ENCODE measurements at places on chromosomes 12 and 14.

- DNase-seq: no peak
Observed at GRCh38 chr12:81176796-81177195, 98.9 kb downstream of the ACSS3 start.

DNA sequence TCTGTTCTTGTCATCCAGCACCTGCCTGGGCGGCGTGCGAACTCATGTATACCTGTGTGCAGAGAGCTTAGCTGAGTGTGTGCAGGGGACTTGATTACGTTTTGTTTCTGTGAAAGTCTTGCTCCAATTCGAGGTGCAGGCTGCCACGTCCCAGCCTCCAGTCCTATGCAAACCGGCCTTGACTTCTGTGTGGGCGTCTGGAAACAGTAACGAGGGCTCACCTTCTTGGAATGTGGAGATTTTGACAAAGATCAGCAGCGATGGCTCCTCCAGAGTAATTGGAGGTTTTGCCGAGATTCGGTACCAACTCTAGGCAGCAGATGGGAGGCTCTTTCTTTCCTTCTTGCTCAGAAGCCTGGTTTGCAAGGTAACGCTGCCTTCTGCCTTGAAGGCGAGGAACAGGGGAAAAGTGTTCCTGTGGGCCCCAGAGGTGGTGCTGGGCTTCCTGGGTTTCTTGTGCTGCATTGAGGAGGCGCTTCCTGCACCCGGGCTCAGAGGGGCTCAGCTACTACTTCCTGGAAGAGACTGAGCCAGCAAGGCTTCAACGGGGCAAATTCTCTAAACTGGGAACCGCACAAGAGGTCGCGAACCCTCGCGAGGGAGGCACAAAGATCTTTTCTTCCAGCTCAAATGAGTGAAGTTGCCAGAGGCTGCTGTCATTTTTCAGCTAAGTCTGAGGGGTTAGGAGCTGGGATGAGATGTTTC, 249.0 kb downstream of the AACS start:
- no peak for DNase-seq

DNA sequence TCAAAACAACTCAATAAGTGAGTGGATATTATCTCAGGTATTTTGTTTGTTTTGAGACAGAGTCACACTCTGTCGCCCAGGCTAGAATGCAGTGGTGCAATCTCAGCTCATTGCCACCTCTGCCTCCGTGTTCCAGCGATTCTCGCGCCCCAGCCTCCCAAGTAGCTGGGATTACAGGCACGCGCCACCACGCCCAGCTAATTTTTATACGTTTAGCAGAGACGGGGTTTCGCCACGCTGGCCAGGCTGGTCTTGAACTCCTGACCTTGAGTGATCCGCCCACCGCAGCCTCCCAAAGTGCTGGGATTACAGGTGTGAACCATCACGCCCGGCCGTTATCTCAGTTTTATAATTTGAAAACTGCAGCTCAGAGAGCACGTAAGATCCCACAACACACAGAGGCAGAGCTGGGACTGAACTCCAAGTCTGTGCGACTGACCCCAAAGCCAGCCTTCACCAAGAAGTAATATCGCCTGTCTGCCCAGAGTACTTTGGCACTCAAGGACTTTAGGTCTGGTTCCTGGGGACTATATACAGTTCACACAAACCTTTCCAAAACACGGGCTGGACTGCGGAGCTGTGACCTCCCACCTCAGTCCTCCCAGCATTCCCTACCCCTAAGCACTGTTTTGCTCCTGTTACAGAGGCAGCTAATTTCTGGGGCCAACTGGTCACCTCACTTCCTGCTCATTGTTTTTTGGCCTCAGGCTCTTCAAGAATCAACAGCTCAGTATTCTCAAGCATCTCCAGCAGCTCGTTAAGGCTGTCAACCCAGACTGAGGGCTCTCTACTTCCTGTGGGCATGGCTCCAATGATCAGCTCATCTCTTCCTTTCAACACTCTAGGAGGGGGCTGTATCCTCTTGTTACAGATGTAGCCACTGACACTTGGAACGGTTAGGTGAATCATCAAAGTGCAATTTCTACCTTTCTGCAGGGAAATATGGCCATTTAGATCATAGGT, 22.5 kb downstream of the TESC start:
- DNase-seq: no peak

DNA sequence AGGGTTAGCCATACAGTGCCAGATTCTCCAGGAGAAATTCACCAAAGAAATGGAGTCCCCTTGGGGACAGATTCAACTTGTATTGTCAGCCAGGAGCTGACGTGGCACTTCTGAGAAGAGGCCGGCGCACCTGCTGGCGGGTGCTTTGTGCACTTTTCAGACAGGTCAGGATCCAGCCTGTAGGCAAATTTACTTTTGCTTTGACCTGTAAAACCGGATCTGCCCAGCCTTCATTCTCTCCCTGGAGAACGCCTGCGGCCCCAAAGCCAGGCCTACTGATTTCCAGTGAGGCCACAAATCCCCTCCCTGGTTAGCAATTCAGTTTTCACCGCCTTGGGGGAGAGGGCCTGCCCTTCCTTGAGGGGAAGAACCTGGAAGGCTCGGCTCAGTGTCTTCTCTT, 17.4 kb downstream of the P2RX4 start:
- no peak for DNase-seq

DNA sequence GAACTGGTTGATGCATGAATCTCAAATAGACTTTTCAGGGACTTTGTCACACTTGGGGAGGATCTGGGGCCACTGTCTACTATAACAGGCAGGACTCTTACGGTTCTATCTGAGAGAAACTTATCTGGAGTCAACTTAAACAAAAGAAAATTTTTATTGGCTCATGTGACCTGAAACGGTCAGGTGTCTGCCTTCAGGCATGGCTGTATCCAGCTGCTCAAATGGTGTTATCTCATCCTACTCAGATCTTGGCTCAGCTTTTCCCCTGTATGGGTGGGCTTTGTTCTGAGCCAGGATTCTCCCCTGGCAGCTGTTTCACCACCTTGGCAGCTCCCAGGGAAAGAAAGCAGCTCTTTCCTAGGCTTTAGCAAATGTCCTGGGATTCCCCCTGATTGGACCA, 183.2 kb upstream of the MYL2 start:
- DNase-seq: no peak

DNA sequence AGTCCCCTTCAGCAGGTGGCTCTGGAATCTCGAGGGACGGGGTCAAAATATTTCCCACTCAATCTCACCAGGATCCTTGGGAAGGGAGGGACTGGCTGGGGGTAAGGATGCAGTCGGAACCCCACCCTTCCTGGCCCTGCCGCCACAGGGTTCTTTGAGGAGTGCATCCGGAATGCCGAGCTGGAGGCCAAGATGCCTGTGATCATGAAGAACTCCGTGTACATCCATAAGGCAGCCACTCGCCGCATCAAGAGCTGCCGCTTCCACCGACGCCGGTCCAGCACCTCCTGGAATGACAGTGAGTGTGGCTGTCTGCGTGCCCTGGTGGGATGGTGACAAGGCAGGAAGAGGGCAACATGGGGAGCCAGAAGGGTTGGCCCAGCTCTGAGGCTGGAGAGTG, 43.1 kb downstream of the PLEKHD1 start:
- DNase-seq: no peak

GRCh38 chr12:22531205-22531604, 13.1 kb downstream of the C2CD5 start:
- DNase-seq: no peak

- no peak for DNase-seq
Observed at GRCh38 chr12:56490360-56490759, 2.4 kb upstream of the GLS2 start.

DNA sequence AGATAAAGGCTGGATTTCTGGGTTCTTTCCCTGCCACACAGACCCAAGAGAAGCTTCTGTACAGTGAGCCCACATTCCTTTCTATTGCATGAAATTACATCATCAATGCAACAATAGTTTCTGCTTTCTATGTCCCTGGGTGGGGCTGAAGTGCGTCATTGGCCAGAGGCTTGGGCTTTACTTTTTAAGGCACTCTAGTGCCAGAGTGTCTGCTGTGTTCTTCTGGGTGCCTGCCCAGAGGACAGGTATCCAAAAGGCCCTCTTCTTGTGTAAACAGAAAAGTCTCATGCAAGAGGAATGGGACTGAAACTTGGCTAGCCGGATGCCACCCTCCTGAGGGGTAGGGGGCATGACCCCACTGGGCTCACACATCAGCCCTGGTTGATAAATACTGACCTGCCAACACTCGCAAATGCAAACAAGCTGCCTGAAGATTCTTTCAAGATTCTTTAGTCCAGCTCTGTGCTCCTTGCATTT, 5.9 kb downstream of the KRT86 start:
- DNase-seq: no peak

DNA sequence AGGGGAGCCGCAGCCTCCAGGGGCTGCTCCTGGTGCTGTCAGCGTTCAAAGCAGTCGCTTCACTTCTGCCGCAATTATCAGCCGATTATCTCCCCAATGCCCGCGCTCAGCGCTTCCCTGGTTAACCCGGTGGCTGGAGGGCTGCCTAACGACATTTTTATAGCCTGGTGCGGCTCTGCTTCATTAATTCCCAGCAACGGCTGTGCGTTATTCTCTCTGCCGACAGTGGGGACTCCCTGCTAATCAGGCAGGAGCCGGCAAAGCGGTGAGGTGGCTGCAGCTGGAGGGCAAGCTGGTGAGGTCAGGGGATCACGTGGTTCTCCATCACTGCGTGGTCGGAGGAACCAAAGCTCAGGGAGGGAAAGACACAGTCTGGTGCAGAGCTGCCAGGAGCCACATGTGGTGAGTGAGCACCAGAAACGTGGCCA, 62.9 kb downstream of the GLRX5 start:
- DNase-seq: no peak

- no peak for DNase-seq
Observed at GRCh38 chr14:98077176-98077575, 1194.8 kb downstream of the BCL11B start.

DNA sequence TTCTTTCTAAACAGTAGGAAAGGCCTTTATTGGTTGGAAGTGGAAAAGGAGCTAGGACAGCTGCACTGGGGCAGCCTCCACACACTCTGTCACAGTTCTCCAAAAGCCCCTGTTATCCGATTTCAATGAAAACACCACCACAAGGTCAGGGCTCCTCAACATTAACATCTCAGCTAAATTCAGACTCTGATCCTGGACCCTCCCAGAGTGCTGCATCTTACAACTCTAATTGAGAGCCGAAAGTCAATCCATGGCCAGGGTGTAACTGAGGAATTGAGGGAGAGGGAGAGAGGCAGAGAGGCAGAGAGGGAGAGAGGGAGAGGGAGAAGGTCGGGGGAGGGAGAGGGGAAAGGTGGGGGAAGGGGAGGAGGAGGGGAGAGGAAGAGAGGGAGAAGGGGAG, 32.1 kb downstream of the DICER1 start:
- DNase-seq: no peak

DNA sequence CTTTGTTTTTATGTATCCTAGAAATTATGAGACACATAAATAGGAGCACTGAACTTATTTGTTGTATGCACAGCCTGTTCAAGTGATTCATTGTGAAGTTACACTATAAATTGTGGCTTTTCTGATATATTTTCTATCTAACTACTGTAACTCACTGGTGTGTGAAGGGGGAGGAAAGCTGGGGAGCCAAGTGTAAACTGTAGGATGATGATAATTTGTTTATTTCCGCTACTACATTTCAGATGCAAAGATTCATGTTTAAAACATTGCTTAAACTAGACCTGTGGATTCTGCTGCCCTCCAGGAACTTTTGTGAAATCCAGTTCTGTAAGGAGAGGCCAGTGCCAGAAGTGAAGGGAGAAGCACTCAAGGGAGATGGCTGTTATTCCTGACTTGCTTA, 3.3 kb downstream of the TMTC2 start:
- no peak for DNase-seq

DNA sequence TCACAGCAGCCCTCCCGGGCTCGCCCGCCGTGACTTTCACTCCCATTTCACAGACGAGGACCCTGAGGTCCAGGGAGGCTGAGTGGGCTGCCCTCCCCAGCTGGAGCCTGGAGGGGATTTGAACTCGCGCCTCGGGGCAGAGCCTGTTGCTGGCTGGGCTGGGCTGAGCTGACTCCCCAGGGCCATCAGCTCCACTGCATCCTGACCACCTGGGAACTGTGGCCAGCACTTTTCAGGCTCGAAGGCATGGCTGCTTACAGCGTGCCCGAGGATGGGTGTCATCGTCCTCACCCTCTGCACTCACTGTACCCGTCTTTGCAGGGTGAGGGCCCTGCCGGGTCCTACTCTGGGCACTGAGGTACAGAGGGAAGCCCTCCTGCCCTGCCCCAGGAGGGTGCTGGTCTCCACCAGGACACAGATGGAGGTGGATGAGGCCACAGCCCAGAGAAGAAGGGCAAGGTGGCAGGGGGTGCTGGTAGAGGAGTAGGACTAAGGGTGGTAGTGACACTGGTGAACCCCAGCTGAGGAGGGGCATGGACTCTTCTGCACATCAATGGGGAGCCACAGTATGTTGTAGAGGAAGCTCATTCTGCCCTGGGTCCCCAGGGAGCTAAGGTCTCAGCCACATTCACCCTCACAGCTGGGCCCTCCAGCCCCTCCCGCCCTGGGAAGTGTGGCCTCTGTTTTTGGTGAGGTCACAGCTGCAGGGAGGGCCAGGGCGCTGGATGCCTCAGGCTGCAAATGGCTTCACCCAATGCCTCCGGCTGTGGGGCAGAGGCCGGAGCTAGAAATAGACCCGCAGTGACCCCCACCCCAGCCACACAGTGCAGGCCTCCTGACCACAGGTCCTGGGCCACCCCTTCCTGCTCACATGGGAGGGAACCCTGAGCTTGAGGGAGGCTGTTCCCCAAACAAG, 365.1 kb upstream of the SFSWAP start:
- no peak for DNase-seq

GRCh38 chr12:105041186-105041585, 43.1 kb downstream of the ALDH1L2 start:
- DNase-seq: no peak

DNA sequence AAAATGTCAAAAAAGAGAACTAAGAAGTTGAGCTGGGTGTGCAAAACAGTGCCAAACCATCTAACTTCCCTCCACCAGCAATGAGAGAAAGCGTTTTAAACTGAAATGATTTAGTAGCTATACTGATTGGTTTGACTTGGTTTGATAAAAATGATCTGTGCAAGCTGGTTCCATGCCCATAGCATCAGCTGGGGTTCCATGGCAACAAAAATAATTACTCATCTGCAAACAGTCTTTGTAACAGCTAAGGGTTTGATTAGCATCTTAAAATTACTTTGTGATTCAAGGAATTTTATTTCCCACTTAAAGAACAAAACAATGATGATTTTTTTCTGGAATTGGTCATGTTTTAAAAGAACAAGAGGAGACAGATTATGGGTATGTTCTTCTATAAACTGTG, 15.0 kb upstream of the BICD1 start:
- DNase-seq: no peak

DNA sequence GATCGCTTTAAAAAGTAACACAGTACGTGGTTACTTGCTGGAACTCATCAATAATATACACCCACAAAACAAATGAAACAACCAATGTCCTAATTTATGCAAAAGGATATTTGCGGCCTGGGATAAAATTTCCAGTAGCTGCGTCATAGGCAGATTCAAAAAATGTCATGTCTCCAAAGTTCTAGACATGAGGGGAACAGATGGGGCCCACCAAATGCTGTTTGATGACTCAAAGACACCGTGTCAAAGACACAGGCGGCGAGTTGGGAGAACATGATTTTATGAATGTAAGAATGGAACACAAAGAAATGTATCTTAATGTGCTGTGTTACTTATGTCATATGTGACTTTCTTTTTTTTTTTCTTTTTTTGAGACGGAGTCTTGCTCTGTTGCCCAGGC, 34.3 kb upstream of the NCOR2 start:
- DNase-seq: no peak
